Stimulated activated CD4-positive, alpha-beta T cell treated with anti-CD3 and anti-CD28 coated beads, Interleukin-15, amount 100 ng/mL, for 1 hour (primary cell): ENCODE measurements at places on chromosomes 13 and 19.

DNA sequence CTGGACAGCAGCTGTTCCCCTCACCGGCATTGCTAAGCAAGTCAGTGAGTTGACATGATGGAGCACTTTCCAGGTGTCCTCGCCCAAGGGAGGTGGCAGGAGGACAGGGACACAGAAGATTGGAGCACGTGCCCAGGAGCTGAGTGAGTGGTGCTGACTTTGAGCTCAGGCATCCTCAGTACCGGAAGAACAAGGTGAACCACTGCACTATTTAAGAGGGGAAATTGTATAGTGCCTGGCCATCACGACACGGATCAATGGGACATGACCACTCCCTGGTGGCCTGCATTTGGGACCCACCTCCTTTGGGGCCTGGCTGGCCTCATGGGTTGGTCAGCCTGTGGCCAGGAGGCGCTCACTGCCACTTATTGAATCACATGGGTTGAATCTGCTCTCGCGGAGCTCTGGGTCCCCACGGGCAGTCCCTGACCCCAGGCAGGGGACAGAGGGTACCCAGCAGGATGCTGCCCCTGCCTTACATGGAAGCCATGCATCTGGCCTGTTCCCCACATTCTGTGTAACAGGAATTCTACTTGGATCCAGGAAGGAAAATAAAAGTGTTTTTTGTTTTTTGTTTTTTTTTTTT is 206.9 kb upstream of the ZNF536 start:
- no peak for DNase-seq

DNA sequence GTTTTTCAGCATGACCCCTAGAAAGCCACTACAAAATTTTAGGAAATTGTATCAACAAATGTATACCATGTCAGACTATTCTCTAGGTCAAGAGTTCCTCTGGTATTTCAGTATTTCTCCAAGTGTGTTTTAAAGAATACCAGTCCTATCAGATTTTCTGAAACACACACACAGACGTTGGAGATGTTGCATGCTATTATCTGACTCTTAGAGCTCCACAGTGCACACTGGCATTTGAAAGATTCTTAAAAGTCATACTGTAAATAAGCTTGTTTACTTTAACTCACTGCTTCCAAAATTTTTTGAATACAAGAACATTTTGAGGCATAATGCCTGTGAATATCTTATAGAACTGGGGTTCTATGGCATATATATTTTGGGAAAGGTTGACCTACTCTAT is 33.8 kb upstream of the VWA8 start:
- DNase-seq, result no peak

DNA sequence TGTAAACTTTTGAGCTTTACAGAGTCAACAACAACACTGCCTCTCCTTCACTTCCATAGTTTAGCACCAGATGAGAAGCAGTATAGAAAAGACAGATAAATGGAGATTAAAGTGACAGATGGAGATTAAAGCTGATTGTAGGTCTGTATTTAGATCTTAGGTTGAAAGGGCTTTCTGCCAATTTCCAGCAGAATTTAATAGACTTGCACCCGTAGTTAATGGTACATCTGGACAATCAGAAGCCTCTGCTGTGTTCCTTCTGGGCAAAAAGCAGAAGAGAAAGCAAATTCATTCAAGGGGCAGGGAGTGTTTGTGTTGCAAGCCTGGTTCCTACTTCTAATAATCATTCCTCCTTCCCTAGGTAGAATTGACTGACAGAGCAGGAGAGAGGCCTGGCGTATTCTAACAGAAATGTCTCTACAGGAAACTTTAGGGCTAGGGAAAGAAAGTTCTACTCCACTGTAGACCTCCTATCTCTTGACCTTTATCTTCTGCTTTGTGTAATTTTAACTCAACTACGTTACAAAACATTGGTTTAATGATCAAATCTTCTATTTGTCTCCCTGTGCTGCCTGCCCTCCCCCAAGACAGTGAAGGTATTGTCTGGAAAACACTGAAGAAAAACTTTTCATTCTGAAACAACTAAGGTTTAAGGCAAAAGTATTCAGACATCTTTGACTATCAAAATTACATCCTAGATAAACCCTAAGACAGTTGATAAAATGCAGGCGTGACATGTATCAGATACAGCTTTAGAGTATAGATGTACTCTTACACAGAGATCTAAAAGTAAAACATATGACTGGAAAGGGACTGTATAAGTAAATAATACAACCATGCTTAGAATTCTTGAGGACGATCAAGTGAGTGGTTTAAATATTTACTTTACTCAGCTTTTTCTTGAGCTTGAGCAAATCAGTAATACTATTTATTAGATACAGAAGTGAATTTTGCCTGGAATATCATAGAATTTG is 44.4 kb downstream of the GPC6 start:
- DNase-seq, result no peak

DNA sequence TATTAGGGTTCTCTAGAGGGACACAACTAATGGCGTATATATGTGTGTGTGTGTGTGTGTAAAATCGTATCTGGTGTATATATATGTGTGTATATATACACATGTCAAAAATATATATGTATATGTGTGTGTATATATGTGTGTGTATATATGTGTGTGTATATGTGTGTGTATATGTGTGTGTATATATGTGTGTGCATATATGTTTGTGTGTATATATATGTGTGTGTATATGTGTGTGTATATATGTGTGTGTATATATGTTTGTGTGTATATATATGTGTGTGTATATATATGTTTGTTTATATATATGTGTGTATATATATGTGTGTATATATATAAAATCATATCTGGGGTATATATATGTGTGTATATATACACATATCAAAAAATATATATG is 5.4 kb upstream of the LILRB5 start:
- no peak for DNase-seq

DNA sequence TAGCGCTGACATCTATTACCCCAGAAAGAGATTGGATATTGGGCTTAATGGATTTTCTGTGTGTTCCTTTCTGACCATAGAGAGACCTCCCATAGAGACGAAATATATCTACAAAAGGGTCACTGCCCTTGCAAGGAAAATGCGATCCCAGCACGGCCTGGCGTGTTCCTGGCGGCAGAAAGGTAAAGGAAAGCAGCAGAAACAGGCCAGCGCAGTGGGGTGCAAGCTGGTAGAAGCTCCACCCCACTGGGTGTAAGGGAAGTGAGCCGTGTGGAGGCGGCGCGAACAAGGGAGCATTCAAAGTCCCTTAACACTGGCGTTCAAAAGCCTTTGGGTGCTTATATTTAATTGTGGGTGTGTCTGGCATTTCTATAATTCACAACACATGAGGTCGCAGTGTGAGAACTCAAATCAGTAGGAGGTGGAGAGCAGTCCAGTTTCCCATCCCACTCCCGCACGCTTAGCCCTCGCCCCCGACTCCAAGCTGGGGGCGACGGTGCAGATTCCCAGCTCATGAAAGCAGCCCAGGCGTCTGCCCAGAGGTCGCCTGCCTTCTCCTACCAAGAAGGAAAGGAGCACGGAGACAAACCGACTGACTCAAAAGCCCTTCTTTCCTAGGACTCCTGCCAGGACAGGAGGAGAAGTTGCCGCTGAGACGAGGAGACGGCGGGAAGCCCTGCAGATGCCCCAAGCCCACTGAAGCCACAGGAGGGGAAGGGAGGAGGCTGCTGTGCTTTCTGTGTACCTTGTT is 478.4 kb downstream of the FOXO1 start:
- DNase-seq, result peak; percentile 26

DNA sequence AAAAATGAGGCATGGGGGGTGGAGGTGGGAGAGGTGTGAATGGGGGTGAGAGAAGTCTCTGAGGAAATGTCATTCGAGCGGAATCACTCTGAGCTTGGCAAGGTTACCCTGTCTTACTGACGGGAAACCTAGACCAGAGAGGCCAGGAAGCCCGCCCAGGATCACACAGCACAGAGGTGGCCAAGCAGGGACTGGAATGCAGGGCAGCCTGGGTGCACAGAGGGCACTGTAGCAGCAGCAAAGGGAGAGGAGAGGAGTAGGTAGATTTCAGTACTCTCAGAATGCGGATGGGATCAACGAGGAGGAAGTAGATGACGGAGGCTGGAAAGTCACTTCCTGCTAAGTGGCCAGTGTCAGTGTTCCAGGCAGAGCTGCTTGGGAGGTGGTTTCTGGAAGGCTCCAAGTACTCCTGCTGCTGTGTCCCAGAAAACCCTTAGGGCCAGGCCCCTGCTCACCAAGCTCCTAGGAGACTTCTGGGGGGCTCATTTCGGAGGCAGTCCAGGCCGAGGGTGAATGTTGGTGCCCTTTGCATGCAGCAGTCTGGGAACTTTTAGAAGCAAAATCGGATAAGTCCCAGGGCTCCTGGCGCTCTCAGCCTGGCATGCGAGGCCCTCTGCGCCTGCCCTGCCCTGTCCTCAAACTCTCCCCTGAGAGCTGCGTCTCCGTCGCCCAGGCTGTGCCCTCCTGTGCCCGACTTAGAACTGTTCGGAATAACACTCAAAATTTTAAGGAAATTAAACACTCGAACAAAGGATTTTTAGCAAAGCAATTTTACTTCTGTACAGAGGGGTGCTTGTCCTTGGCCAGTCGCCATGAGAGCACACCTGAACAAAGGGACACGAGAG is 33.5 kb downstream of the DNM2 start:
- DNase-seq, result no peak

DNA sequence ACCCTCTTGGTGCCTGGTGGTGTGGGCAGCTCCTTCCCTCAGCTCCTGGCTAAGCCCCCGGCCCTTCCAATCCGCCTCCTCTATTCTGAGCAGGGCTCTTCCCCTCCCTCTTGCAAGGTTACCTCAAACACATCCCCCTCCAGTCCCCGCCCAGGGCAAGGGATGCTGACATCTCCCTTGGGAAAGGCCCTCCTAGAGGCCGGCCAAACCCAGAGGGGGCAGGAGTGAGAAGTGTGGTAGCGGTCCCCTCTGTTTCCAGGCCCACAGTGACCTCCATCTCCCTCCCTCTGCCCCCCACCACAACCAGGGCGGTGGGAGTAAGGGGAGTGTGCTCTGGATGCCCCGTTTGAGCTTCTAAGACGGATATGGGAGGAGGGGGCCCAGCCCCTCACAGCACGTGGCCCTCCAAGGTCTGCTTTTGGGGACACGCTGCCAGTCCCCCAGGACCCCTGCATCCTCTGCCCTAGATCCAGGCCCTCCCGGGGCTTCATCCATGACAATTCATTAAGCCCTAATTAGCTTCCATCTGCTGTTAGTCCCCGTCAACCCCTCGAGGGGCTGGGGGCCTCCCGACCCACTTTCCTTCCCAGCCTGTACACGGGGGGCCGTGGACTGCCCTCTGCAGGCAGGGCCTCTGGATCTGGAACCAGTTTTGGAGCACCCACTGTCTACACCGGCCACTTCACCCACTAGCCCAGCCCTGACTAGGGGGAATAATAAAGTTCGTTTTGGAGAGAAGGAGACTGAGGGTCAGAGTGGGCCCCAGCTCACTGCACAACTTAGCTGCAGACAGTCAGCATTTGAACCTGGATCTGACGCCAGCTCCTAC is 2.3 kb downstream of the LINGO3 start:
- no peak for DNase-seq

DNA sequence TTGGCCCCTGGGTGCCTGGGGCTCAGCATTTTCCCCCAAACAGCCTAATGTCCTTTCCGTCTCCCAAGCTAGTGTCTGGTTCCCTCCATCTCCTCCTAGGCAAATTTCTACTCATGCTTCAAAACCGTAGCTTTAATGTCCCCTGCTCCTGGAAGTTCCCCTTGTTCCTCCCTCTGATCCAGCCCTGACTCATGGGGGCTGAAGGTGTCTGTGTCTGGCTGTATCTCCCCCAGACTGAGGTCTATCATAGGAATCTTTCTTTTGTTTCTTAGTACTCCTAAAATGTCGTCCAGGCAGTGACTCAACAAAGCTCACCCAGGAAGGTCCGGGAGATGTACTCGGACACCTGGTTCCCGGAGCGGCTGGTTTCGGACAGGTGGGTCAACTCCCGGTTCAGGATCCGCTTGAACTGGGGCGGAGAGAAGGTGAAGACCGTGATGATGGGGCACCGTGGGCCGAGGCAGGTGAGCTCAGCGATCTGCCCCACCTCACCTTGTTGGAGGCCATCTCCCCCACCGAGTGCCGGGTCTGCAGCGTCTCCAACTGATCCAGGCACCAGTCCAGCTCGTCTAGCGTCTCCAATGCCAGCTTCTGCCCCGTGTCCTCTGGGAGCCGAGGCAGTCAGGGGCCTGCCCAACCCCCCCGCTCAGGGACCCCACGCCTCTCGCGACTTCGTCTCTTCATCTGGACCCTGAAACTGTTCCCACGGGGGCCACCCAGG is 6.2 kb downstream of the PDE4C start:
- DNase-seq, result no peak

GRCh38 chr19:7340959-7341837 is 7.5 kb upstream of the ARHGEF18 start:
- DNase-seq, result peak; percentile 83

DNA sequence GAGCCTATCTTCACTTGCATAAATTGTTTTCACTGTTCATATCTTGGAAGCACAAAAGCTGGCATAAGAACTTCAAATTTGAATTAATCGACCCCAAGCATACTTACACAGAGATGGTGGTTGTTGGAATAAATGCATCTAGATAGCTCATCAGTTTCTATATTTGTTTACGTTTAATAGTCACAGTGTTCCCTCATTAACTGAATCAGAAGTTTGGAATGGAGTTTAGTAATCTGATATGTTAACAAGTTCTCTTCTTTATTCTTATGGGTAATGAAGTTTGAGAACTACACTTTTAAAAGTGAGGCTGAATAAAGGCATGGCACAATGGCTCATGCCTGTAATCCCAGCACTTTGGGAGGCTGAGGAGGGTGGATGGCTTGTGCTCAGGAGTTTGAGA is 886.7 kb upstream of the PCDH20 start:
- no peak for DNase-seq

DNA sequence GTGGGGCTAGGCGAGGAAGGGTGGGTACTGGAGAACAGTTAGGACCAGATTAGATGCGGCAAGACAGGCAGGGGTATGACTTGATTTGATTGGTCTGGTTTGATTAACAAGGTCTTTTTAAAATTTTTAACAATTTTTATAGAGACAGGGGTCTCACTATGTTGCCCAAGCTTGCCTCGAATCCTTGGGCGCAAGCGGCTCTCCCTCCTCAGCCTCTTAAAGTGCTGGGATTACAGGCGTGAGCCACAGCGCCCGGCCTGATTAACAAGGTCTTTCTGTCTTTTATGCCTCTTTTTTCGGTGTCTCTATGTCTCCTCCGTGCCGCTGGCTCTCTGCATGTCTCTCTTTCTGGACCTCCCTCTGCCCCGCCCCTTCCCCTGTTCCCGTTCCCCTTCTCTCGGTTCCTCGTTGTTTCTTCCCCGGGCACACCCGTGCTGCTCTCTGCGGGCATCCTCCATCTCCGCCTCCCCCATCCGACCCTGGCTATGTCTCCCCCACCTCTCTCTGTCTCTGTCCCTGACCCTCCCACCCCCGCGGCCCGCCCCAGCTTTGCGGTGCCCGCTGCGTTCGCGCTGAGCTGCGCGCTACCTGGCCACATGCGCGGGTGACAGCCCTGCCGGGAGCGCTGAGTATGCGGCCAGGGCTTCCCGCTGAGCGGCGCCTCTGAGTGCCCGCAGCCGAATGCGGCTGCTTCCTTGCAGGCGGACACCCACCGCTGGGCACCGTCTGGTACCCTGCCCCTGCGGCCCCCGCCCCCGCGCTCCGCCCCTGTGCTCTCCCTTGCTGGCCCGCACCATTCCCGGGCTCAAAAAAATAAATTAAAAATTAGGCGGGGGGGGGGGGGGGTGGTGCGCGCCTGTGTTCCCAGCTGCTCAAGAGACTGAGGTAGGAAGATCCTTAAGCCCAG is 8.1 kb upstream of the SDHAF1 start:
- DNase-seq, result no peak
